ENCODE measurements at places on chromosomes 3 and 15. TPM values are rescaled to one million over a fixed set of nuclear protein-coding genes. Genes with fewer than 3 reads are reported as not detected.

GRCh38 chr3:52403955-52404354 lies 40.9 kb downstream of the SEMA3G start:
- DNase-seq: no peak

GRCh38 chr3:156376199-156376598 lies 178.7 kb downstream of the SSR3 start:
- DNase-seq: no peak

DNA sequence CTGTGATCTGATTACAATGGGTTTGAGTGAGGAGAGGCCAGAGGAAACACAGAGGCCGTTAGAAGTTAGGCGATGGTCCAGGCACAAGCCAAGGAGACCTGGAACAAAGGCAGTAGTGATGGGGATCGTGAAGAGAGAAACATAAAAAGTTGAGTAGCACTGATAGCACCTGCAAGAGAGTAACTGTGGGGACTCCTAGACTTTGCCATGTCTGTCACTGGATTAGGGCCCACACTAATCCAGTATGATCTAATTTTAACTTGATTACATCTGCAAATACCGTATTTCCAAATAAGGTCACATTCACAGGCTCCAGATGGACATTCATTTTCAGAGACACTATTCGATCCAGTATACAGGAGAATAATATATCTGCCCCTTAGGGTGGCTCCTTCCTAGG lies 144.7 kb downstream of the RAB11A start:
- DNase-seq: no peak

DNA sequence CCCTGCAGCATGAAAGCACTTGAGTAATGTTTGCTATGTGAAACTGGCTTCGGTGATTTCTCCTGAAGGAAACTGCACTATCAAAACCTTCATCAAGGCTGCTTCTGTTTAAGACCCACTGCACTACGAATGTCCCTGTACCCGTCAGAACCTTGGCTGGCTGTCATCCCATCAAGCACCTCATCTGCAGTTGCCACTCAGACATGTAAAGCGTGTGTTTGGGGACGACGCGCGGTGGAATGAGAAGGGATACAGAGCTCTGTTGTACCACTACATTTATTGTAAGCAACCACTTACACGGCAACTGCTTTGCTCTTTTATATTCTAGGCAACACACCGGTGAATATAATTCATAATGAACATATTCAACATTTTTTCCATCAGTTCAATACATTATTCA lies 147.6 kb downstream of the TIGIT start:
- no peak for DNase-seq

ULK3 gene
- 37.7 TPM for polyA plus RNA-seq
